ENCODE measurements at places on chromosomes 5 and 9. TPM values are rescaled to one million over a fixed set of nuclear protein-coding genes. Genes with fewer than 3 reads are reported as not detected.

Gene PRLR
- total RNA-seq = 0.33 TPM

Gene TMEM252
- total RNA-seq = not detected

Gene CTNNAL1
- 68.4 TPM for total RNA-seq

Gene LECT2
- not detected for total RNA-seq

Gene MAP1B
- total RNA-seq = 83.4 TPM

Gene HRH2
- total RNA-seq = not detected

Gene ACOT12
- 2.0 TPM for total RNA-seq

Gene CTSV
- under 0.01 TPM for total RNA-seq

Gene ZNF782
- total RNA-seq = 3.3 TPM

Gene IL7R
- total RNA-seq = 67.9 TPM

Gene LYSMD3
- total RNA-seq = 14.9 TPM

Gene ZNF474
- under 0.01 TPM for total RNA-seq

Gene PLPPR1
- total RNA-seq = not detected

Gene CCL27
- total RNA-seq = not detected

Gene FRMD3
- 0.66 TPM for total RNA-seq

Gene PCDHB3
- total RNA-seq = 0.77 TPM

Gene LIX1
- total RNA-seq = not detected

Gene CSNK1A1
- 674 TPM for total RNA-seq
